ENCODE measurements at places on chromosomes 1 and 21. TPM values are rescaled to one million over a fixed set of nuclear protein-coding genes. Genes with fewer than 3 reads are reported as not detected.

GRCh38 chr1:215567491-215568298 lies 591 bp downstream of the KCTD3 start:
- DNase-seq, result peak; percentile 61

DNA sequence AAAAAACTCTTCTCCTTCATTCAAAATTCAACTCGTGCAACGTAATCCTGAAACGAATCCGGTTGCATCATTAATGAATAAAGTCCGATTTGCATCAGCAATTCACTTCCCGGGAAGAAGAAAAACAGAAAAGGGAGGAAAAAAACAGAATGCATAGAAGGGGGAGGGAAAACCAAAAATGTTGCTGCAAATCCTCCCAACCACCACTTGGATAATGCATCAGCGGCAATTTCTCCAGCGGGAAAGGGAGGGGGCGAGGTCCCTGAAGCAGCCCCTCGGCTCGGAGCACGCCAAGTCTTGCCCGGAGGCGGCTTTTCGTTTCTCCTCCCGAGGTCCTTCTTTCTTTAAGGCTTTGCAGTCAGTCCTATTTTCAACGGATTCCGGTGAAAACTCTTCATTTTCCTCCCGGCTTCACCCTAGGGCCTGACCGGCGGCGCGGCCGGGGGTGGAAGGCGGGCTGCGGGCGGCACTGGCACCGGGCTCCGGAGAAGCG lies 723 bp downstream of the CDC42BPA start:
- peak; percentile 82 for DNase-seq

DNA sequence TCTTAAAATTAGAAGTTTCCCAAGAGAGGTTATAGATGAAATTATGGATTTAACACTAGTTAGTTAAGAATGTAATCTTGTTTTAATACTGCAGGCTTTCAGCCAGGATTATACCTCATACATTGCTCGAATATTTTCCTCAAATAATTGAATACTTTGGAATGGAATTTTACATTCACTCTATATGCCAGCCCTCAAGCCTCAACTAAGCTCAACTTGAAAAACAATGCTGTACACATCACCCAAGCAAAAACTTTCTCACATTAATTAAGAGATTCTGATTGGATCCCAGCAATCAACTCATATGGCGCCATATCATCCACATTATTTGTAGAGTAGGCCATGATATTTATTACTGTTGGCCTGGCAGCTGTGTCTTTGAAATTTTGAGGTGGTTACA lies 710.7 kb upstream of the ADAMTS5 start:
- no peak for DNase-seq

DNA sequence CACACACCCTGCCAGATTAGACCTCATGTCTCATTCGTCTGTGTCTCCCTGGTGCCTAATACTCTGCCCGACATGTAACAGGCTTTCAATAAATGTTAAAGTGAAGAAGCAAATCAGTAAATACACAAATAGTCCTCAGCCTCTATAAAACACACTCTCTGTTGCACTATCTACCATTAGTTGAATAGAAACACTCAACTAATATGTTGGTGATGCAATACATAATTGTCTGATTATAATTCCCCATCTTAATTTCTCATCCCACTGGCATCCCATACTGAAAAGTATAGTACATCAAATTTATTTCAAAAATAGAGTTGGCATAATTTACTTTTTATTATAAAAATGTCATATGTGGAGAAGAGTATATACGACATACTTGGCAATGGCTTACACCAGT lies 162.4 kb downstream of the PAPPA2 start:
- no peak for DNase-seq

- DNase-seq, result no peak
Measured at GRCh38 chr1:211339631-211340041, 13.0 kb downstream of the TRAF5 start.

DNA sequence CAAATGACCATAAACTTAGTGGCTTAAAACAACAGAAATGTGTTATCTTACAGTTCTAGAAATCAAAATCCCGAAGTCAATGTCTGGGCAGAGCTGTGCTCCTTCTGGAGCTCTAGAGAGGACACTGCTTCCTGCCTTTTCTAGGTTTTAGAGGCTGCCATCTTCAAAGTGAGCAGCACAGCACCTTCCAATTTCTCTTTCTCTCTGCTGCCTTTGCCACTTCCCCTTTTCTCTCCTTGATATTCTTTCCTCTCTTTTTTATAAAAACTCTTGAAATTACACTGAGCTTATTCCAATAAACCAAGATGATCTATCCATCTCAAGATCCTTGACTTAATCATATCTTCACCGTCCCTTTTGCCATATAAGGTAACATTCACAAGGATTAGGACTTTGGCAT lies 616.9 kb downstream of the PLPP3 start:
- no peak for DNase-seq

DNA sequence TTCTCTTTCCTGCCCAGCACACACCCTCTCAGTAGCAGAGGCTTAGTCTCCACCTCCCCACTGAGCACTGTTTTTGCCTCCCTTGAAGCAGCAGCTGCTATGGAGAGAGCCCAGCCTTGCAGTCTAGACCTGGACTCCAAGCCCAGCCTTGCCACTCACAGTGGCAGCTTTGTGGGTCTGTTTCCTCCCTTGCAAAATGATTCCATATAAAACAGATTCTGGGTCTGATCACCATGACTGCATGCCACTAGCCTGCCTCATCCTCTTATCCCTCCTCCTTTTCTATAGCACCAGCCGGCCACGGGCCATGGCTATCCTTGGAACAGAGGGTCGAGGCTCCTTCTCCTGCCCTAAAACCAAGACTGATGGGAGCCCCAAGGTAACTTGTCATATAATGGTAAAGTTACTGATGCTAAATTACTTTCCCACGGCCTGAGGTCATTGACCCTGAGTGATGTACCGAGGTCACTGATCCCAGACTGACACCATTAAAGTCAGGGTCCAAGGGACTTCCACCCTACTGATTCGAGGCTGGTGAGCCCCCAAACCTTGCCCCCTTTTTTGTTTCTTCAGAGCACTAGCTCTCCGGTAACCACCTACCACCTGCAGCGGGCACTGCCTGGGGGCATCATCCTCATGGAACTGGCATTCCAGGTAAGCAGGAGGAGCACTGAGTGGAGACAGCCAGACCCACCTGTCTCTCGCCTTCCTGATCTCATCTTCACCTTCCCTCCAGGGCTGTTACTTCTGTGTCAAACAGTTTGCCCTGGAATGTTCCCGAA lies 7.9 kb downstream of the HYI start:
- DNase-seq, result no peak

SDE2 gene
- total RNA-seq, result 31.5 TPM

DISP3 gene
- total RNA-seq, result not detected

GCSAML gene
- not detected for total RNA-seq

Measured in fibroblast of villous mesenchyme (primary cell).